ENCODE measurements at places on chromosomes 2 and 18. TPM values are rescaled to one million over a fixed set of nuclear protein-coding genes. Genes with fewer than 3 reads are reported as not detected.

PLCD4 gene
- total RNA-seq: 0.53 TPM

DNA sequence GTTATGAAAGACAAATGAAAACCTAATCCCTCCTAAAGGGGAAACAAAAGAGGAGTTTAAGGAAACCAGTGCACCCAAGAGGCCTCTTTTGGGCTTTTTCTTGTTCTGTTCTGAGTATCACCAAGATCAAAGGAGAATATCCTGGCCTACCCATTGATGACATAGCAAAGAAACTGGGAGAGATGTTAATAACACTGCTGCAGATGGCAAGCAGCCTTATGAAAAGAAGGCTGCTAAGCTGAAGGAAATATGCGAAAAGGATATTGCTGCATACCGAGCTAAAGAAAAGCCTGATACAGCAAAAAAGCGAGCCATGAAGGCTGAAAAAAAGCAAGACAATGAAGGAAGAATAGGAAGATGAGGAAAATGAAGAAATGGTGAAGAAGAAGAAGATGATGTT is 23.6 kb upstream of the STAT4 start:
- DNase-seq: no peak

TMEM37 gene
- 4.7 TPM for total RNA-seq

GRCh38 chr2:71849111-71849510 is 298.6 kb downstream of the CYP26B1 start:
- no peak for DNase-seq

DNA sequence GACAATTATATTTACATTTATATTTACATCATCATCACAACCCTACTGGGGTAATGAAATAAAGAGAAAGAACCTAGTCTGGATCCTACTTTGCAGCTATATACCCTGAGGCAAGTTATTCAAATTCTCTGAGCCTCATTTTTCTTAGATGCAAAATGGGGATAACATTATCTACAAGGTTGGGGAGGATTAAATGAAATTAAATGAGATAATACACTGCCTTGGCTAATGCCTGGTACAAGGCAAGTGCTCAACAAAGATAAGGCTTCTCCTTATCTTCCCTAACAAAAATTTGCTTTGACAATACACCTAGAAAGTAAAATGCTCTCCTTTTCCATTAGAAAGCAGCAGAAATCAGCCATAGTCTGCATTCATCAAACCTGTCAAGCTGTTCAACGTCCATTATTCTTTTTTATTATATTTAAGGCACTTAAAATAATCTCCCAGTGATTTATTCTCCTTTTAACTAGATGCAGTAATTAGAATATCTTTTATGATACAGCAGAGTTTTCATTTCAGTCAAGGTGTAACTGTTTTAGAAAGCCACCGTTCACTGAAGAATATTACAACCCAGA is 44.8 kb downstream of the TCF4 start:
- no peak for DNase-seq

GRCh38 chr2:205287316-205287715 is 395.0 kb upstream of the NRP2 start:
- DNase-seq: no peak

DNA sequence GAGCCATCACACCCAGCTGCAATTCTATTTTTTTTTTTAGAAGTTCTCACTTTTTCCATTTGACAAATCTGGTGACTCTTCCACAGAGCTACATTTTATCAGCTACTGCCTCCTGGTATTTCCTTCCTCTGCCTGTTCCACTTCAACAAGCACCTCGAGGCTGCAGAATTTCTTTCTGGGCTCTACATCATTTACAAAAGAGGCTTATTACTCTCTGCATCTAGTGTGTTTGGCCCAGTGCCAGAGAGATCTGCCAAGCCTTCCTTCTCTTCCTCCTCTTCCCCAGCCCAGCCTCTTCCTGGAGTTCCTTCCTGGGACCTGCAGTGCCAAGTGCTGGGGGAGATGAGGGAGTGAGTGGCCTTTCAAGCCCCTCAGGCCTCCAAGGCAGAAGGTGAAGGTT is 119.6 kb upstream of the ITGA6 start:
- DNase-seq: peak; percentile 70

PDCD1 gene
- total RNA-seq: 5.5 TPM

STARD6 gene
- total RNA-seq: not detected

TMEM163 gene
- total RNA-seq: 4.9 TPM

GRCh38 chr2:147325990-147326389 is 518.8 kb upstream of the ACVR2A start:
- no peak for DNase-seq

GRCh38 chr2:54503192-54503591 is 47.1 kb downstream of the SPTBN1 start:
- DNase-seq: no peak

DNA sequence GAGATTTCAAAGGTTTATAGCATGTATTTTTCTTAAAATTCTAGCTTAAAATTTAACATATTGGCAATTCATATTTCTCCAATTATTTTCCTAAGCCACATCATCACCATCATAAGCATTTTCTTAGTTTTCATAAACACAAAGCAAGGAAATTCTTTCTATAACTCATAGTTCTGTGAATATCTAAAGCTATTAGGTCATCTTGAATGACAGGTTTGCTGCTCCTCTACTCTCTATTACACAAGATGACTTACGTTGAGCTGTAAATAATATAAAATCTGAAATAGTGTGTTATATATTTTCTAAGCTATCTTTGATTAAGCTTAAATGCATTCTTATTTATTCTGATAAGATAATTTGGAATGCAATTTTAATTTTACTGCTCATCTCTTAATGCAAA is 984.6 kb upstream of the CNTNAP5 start:
- DNase-seq: no peak
